Stimulated activated CD8-positive, alpha-beta memory T cell treated with anti-CD3 and anti-CD28 coated beads, Interleukin-4, amount 100 ng/mL, for 24 hours (primary cell): ENCODE measurements at places on chromosomes 2 and 18.

- DNase-seq, result no peak
These were observed 697.9 kb upstream of the FANCL start for GRCh38 chr2:58938988-58939387.

- no peak for DNase-seq
These were observed 787.2 kb downstream of the RNF144A start for GRCh38 chr2:7704296-7704865.

- no peak for DNase-seq
These were observed 5.2 kb upstream of the COMMD1 start for GRCh38 chr2:61900281-61900680.

DNA sequence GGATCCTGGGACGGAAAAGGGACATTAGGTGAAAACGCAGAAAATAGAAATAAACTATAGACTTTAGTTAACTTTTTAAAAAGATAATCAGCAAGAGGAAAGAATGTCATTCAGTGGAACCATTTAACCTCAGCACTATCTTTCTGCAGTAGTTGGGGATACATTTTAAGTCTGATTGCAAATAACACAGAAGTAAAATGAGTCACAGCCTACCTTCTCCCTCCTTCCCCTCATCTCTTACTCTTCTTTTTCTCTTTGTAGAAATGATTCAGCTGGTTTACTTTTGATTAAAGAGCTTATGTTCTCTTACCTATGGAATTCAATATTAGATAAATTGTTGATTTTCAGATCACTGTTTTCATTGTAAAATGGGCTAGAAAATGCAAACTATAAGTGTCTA is 171.2 kb downstream of the FAM210A start:
- DNase-seq, result no peak

DNA sequence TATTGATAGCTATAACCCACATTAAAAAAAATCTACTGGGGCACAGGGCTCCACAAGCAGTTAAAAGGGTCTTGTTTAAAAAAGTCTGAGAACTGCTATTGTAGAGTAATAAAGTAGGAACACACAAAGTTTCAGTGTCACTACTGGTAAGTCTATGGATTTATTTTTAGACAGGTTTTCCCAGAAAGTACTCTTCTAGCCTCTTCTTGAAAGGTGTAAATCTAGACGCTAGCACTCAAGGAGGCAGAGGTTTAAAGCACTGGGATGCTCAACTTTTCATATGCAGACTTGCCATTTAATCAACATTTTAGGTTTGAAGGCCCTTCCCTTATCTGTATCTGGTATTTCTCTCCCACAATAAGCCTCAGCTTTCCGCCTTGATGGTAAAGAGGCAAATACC is 33.4 kb downstream of the FBXO11 start:
- DNase-seq, result no peak

- DNase-seq, result no peak
These were observed 34.2 kb downstream of the NPAS2 start for GRCh38 chr2:100853909-100854810.

GRCh38 chr2:240972636-240973521 is 25.5 kb upstream of the SNED1 start:
- no peak for DNase-seq

DNA sequence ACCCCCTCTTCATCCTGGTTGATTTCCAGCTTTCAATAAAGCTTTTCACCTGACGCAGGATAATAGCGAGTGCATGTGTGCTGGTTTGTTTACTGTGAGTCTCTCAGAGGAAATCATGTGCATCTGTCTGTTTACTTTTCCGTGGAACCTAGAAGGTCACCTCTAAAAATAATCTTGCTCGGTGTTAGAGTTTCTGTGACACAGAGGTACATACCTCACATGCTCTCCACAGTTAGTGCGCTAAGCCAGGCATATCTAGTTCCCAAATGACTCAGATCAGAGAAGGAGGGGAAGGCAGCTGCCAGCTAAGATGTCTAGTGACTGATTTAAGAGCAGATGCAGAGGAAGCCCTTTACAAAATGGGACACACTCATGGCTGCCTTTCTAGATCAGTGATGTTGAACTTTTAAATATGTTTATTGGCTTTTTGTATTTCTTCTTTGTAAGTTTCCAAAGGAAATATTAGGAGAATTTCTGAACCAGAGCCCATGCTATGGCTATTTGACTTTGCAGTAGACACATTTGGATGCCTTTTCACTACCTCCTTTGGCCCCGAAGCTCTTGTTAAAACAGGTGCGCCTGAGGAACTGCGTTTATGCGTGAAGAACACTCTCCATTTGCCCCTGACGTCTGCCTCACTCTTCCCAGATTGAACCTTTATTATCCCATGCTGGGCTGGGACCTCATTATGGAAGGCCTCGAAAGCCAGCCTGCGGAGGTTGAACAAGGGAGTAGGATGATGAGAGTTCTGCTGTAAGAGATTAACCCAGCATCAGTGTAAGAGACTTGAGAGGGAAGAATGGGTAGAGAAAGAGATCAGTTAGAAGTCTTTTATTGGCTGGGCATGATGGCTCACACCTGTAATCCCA is 145.6 kb downstream of the FAM161A start:
- DNase-seq, result no peak

GRCh38 chr18:79567481-79568147 is 112.0 kb upstream of the CTDP1 start:
- DNase-seq, result no peak

- DNase-seq, result no peak
These were observed 1238.0 kb upstream of the NRXN1 start for GRCh38 chr2:52269696-52270485.

GRCh38 chr2:64718250-64718885 is 64.7 kb upstream of the SERTAD2 start:
- no peak for DNase-seq

DNA sequence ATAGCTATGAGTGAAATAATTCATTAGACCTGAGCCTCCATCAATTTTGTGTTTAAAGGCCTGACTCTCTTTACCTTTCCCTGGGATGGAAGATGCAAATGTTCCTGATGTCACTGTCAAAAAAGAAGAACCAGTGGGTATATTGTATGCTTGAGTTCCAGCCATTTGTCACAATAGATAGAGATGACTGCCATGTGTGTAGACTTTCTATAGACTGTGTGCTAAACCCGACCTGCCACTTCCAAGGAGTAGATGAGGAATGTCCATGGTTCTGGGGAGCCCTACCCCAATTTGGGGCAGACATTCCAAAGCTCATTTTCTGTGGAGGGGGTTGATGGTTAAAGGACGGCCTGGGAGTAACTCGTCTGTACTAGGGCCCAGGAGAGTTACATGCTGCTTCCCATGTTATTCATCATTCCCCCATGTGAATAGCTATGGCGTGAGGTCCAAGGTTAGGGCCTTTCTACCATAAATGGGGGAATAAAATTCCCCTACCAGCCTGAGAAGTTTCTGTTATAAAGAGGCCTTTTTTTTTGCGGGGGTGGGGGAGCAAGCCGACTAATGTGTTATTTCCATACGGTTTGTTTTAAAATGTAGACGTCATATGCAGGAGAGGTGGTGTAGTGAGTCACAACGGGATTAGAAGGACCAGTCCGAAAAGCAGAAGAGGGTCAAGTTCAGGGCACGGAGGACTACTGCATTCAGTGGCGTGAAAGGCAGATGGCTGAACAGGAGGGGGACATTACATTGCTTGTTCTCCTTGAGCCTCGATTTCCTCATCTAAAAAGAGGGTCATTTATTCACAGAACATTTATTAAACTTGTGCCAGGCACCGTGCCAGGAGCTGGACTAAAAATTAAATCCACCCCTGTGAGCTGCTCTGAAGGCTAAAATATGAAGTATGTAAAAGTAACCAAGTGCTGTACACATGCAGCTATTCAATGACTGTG is 24.0 kb downstream of the IL1B start:
- no peak for DNase-seq

- no peak for DNase-seq
These were observed 1.8 kb downstream of the NMI start for GRCh38 chr2:151287513-151288250.

GRCh38 chr2:221268631-221269030 is 303.5 kb downstream of the EPHA4 start:
- no peak for DNase-seq

GRCh38 chr2:16252891-16253290 is 312.5 kb downstream of the MYCN start:
- DNase-seq, result no peak

DNA sequence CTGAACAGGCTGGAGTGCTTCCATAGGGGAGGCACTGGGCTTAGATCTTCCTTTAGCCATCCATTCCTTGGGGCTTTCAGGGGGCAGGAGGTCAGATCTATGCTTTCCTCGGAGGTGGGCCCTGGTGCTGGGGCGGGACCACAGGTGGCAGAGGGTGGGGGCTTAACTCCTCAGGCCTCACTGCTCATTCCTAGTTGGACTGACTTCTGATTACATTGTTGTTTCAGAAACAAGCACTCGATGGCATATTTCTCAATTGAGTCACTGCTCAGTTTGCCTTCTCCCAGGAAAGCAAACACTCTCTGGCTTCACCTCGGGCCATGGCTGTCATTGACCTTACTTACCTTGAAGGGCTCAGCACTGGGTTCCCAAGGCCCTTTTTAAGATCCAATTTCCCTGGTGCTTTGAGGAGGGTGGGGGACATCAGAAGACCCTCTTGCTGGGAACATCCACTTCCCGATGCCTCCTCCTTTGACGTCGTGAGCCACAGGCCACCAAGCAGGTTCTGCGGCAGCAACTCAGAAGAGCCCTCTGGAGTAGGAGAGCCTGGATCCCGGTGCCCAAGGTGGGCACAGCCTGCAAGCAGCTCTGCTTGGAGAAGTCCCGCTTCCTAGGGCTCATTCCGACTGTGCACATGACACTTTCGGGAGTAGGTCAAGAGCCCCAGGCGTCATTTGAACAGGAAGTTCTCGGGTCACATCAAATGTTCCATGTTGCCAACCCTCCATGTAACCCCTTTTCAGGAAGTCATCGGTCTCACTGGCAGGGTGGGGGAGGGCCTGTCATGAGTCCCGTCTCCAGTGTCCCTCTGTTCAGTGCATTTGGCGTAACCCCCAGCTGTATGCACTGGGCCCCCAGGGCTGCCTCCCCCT is 40.6 kb downstream of the SDC1 start:
- no peak for DNase-seq

DNA sequence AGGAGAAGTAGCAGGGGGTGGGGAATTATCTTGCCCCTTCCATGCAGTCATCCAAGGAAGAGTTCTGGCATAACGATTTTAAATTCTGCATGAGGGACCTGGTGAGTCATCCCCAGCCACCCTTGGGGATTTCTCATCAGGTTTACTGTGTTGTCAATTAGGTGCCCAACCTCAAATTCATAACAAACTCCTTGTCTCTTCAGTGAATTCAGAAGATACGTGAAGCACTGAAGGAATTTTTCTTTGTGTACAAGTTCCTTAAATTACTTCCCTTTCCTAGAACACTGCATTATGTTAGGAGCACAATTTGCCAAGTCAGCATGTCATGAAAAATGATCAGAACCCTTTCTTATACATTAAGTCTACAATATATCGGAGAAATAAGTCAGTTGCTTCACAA is 70.8 kb upstream of the NOSTRIN start:
- no peak for DNase-seq

- DNase-seq, result no peak
These were observed 19.2 kb downstream of the CDC42EP3 start for GRCh38 chr2:37652199-37652640.

GRCh38 chr2:184599054-184599871 is 934 bp downstream of the ZNF804A start:
- DNase-seq, result no peak

GRCh38 chr2:8119782-8120505 is 561.9 kb upstream of the ID2 start:
- DNase-seq, result no peak

- no peak for DNase-seq
These were observed 21.5 kb upstream of the ZNF532 start for GRCh38 chr18:58842978-58843687.
